ENCODE measurements at places on chromosomes 7 and 10.

- peak; percentile 74 for DNase-seq
Measured at GRCh38 chr7:77427996-77428603, 12.0 kb upstream of the GSAP start.

DNA sequence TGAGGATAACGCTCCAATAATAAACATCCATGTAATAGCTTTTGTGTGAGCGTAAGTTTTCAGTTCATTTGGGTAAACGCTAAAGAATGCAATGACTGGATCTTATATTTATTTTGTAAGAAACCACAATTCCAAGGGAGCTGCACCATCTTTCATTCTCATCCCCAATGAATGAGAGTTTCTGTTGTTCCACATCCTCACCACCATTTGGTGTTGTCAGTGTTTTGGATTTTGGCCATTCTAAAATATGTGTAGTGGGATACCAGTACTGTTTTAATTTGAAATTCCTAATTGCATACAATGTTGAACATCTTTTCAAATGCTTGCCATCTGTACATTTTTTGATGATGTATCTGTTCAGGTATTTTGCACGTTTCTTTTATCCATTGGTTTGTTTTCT is 50.9 kb upstream of the SEMA3D start:
- peak; percentile 47 for DNase-seq

DNA sequence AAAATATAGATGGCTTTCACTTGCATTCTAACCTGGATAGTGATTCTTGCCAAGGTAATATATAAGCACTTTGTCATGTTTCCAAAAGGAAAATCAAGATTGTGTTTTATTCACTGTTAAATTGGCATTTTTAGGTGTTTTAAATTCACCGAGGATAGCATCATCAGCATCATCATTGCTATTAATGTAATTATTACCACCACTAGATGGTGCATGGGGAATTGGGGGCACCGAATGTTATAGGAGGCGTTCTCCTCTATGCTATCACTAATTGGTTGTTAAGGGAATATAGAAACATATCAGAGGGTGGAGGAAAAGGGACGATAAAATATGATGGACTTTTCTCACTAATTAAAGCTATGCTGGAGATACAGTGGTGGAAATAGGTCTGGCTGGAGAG is 95.5 kb downstream of the CELF2 start:
- DNase-seq: no peak

DNA sequence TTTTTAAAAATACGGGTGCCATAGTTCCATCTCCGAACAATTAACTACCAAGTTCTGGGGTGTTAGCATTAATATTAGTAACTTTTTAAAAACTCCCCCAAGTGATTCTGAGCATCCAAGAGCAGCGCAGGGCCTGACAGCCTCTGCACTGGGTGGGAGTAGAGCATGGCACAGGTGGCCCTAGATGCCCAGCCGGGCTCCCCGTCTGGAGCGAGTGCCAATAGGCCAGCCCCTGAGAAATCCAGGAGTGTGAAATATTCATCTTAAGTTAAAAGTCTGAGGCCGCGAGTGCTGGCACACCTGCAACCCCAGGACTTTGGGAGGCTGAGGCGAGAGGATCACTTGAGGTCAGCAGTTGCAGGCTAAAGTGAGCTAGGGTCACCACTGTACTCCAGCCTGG is 16.2 kb downstream of the FAM107B start:
- no peak for DNase-seq

DNA sequence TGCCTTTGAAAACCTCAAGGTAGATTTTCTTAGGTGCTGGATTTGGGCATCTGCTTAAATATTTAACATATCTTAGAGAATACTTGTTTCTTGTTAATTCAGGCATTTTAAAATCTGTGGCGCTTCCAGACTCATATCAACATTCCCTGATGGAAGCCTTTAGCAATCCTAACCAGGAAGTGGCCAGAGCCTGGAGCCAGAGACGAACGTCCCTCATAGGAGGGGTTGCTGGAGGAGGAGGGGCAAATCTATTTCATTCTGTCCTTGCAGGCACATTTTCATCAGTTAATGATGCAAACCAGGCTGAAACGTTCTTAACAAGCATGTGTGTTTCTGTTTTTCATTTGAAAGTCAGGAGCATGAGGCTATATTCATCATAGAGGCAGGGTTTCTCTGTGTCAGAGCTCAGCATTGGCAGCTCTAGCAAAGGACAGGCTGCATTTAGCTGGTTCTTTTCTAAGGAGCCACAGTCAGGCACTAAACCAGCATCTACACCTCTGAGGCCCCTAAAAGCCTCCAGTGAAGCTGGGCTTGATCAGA is 17.8 kb upstream of the IFIT2 start:
- DNase-seq: peak; percentile 74

DNA sequence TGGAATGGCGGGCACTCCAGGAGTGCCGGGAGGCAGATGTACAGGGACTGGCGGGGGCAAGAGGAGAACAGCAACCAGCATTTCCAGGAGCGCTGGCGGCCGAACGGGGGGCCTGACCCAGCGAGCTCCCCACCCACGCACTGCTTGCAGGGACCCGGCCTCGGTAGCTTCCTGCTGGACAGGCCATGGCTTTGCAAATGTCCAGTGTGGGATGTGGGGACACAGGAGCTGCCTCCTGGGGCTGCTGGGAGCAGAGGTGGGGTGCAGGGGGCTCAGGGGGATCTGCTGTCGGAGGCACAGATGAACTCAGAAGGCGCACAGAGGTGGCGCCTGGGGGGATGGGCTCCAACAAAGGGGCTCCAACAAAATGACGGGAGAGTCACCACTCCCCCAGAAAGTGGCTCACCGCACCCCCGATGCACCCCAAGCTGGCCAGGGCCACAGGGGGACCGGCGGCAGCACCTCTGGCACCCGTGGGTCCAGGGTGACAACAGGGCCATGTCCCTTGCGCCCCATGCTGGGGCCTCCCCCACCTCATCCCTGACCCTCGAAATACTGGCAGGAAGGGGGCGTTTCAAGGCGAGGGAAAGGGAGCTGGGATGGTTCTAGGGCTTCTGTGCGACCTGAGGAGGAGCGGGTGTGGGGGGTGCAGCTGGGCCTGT is 41.1 kb downstream of the AP5Z1 start:
- DNase-seq: no peak

DNA sequence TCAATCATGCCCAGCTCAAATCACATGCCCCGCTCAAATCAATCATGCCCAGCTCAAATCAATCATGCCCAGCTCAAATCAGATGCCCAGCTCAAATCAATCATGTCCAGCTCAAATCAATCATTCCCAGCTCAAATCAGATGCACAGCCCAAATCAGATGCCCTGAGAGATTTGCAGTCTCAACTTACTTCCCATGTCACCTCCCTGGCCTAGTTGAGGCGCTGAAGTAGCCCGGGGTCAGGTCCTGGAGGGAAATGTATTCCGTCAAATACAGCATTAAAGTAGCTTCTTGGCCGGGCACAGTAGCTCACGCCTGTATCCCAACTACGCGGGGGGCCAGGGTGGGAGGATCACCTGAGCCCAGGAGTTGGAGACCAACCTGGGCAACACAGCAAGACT is 15.7 kb upstream of the PRKAR1B start:
- DNase-seq: no peak

DNA sequence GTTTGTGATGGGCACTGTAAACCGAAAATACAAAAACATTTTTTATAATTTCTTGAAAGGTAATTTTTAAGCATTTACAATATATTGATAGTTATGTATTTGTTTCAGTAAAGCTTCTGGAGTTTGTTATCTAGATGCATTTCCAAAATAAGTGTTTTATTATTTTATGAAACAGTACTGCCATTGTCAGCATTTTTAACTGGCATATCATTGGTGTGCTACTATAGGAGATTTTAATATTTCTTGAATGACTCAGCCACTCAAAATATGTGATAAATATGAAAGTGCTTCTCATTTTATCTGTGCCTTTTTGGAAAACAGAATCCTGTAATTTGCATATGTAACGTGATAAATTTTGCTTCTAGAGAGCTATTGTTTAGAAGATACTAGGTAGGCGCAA is 97.9 kb downstream of the ANKIB1 start:
- no peak for DNase-seq

GRCh38 chr7:97272237-97272975 is 154.9 kb downstream of the SDHAF3 start:
- no peak for DNase-seq

DNA sequence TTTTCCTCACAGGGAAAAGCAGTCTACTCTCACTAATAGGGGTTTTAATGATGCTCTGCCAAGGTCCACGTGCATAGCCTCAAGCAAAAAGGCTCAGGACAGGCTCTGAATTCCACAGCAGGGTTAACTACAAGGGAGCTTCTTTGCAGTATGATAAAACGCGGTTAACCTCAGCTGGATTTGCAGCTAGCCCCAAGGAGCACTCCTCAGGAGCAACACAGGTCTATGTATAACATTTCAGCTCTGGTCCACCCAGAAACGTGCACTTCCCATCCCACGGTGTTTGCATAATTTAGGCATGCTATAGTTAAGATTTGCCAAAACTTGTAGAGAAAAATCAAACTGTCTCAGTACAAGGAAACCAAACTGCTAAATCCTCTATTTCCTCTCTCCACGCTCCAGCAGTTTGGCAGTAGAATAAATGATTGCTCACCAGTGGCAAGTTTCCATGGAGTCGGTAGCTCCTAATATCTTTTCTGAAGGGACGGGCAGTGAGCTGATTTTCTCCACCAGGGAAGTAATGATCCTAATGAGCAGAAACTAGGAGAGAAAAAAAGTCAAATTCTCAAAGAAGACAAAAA is 13.1 kb upstream of the ASB4 start:
- DNase-seq: peak; percentile 75

DNA sequence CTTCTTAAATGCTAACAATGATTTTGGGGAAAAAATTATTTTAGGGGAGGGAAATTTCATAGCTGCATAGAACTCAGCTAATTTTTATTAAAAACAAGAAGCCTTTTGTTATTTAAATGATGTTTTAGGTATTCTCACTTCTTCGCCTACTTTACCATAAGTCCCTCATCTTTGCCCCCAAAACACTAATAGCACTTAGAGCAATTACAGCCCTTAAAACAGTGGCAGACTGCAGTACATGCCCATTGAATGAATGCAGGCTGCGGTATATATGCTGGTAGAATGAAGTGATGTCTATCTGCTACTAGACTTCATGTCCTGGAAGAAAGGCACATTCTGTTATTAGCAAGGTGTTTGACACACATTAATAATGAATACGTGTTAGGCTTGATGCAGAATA is 2.9 kb upstream of the SPAG6 start:
- DNase-seq: no peak

DNA sequence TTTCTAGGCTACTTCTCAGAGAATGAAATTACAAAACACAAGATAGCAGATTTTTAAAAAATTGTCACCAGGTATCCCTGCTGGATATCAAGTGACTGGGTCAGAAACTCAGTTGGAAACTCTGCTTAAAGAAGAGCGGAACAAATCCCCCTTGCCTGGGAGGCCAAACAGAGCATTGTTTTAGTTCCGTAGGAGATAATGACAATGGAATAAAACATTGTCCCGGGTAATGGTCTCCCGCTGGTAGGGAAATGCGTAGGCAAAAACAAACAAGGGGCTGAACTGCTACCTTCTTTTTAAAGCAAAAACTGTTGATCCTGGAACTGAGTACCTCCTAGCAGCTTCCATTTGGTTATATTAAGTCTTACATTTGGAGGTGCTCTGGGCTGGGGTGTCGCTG is 21.3 kb upstream of the VAX1 start:
- no peak for DNase-seq

DNA sequence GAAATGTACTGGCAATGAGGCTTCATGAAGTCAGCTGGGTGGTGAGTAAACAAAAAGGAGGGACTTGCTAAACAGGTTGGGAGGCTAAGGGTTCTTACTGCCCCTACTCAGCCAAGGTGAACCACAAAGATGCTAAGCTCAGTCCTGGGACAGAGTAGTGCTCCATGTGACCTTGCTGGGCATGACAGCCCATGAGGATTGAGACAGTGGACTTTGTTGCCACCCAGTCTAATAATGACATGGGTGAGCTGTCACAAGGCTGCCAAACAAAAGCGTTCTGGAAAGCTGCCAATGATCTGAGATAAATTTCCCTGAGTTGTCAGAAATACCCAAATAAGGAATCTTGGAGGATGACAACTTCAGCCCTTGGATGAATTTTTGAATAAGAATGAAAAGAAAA is 75.2 kb downstream of the CLEC2L start:
- peak; percentile 69 for DNase-seq

- DNase-seq: peak; percentile 75
Measured at GRCh38 chr10:97463363-97464132, 17.6 kb downstream of the ZDHHC16 start.

DNA sequence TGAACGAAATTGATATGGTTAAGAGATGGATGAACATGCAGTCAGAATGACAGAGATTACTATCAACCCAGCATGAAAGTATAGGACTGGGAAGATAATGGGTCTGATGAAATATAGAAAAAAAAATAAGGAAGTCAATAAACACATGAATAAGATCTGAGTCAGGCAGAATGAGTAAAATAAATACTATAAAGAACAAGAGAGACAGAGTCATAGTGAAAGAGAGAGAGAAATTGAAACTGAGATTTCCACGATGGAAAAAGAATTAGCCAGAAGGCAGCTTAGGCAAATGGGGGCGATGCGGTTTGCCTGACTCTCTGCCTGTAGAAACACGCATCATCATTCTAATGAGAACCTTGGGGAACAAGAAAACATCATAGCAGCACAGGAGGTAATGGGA is 26.6 kb downstream of the SEMA3D start:
- peak; percentile 8 for DNase-seq

DNA sequence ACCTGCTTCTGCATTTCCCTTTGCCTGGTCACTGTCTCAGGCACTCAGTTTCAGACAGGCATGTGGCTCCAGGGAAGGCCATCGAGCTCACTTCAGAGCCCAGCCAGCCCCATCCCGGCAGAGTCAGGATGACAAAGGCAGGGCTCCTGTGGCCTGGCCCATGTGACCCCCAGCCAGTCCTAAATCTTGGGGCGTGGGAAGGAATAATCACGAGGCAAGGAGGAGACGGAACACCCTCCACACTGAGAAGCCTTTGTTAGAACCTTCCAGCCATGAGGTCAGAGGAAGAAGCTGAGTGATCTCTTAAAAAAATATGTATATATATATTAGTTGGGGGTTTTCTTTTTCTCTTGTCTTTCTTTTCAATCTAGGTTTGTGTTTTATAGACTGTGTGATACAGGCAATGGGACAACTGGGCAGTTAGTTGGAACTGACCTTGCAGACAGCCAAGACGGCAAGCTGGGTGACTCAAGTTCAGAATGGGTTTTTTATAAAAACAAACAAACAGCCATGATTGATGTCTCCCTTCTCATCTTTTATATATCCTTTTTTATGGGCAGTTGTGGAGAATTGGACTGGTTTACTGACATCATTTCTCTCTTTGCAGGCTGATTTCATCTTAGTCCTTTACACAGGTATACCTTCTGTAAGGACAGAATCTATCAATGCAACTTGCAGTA is 60.8 kb downstream of the CHN2 start:
- DNase-seq: no peak

DNA sequence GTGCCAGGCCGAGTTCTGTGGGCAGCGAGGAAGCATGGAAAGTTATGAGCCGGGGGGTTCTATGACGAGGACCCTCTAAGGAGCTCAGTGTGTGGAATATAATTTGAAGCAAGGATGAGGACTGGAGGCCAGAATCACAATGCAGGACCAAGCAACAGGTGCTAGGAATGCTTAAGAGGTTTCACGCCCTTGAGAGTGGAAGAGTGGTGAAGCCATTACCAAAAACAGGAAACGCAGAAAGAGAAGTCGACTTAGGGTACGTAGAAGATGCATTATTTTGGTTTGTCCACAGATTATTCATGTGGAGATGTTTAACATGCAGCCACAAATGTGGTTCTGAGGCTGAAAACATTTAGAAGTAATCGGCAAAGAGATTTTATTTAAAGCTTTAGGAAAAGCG is 78.7 kb downstream of the PIP4K2A start:
- DNase-seq: no peak

GRCh38 chr10:77630507-77630848 is 7.1 kb downstream of the KCNMA1 start:
- DNase-seq: no peak

- DNase-seq: peak; percentile 95
Measured at GRCh38 chr10:3090914-3091787, 23.8 kb downstream of the PFKP start.

All from astrocyte of the hippocampus (primary cell).